ENCODE measurements at places on chromosomes 2 and 18.

- DNase-seq = no peak
These were observed 36.2 kb downstream of the ZAP70 start for GRCh38 chr2:97749581-97749980.

GRCh38 chr18:59952283-59953007 lies 52.6 kb downstream of the PMAIP1 start:
- DNase-seq = no peak

GRCh38 chr2:104752504-104752903 lies 101.4 kb upstream of the POU3F3 start:
- no peak for DNase-seq

GRCh38 chr18:11121443-11121849 lies 27.9 kb downstream of the PIEZO2 start:
- DNase-seq = no peak

DNA sequence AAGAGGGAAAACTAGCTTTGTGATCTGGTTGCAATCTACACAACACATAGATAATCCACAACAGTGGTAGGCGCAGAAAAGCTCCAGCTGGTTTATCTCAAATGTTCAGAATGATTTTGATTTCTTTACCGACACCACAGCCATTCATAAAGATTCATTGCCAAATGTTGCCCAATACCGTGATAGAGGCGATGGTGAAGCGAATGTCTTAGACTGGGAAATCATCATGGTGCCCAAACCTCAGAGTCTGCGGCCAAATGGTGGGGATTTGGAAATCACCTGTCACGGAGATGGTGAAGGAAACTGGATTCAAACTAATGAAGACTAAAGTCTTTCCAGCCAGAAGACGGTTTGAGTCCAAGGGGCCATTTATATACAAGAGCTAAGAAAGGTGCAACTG lies 48.5 kb upstream of the CCDC150 start:
- DNase-seq = no peak

DNA sequence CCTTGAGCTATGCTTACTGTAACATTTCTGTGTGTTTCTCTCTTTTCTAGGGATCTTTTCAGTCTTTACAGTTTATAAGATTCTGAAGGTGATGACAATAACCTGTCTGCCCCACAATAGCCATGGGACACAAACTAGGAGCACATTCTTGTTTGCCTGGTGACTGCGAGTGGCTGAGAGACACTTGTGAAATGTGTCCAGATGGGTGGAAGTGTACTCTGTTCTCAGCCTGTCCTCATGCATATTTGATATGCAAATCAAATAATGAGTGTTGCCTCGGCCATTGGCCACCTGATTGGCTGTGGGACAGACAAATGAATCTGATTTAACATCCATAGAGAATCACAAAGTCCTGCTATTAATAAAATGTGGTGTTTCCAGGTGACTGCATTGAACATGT lies 246.2 kb downstream of the HNMT start:
- DNase-seq = no peak

GRCh38 chr2:232421189-232421785 lies 14.6 kb downstream of the ALPG start:
- DNase-seq = no peak

- DNase-seq = no peak
These were observed 156.4 kb downstream of the SEPTIN10 start for GRCh38 chr2:109457366-109457765.

DNA sequence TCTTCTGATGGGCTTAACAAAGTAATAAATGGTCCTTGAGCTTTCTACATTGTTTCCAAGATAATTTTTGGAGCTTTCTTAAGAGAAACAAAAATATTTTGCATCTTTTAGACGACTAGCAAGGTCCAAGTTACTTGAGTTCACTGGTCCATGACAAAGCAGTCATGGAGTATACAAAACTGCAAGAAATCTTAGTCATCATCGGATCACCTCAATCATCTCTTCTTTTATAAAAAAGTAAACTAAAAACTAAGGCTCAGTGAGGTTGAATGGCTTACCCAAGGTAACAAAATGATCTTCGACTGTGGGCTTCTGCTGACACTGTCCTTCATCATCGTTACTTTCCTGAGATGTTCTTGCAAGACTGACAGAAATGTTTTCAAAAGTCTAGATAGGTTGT lies 11.9 kb downstream of the FIGN start:
- no peak for DNase-seq

- no peak for DNase-seq
These were observed 289.8 kb upstream of the UBE2E3 start for GRCh38 chr2:180690611-180691010.

DNA sequence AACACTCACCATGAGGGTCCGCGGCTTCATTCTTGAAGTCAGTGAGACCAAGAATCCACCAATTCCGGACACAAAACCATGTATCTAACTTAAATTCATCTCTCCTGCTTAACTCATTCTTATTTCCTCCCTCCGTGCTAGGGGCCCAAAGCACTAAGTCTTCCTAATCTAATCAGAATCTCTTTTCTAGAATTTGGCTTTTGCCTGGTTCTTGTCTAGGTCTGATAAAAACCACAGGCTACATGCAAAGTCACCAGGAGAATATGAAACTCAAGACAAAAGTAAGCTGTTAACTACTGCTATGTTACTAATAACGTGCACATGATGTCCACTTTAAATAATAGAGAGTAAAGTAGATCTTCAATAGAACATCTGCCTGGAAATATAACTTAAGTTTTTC lies 69.9 kb downstream of the TRIP12 start:
- DNase-seq = no peak

- no peak for DNase-seq
These were observed 55.0 kb downstream of the PLEKHM3 start for GRCh38 chr2:207970147-207970825.

DNA sequence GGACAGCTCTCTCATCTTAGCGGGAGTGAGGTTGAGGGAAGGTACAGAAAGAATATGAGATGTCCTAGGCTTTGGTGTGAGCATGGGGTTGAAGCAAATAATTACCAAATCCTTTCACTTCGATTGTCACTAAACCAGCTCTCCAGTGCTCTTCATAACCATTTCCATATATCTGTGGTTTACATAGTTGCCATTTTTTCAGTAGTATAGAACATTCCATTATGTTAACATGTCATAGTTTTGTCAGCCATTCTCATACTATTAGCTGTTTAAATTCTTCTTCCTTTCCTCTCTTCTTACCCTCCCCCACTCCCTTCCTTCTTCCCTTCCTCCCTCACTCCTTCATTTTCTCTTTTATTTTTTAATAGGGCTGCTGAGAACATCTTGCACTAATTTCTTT lies 205.9 kb downstream of the BABAM2 start:
- no peak for DNase-seq

- DNase-seq = no peak
These were observed 45.2 kb downstream of the EIF2AK3 start for GRCh38 chr2:88582030-88582429.

DNA sequence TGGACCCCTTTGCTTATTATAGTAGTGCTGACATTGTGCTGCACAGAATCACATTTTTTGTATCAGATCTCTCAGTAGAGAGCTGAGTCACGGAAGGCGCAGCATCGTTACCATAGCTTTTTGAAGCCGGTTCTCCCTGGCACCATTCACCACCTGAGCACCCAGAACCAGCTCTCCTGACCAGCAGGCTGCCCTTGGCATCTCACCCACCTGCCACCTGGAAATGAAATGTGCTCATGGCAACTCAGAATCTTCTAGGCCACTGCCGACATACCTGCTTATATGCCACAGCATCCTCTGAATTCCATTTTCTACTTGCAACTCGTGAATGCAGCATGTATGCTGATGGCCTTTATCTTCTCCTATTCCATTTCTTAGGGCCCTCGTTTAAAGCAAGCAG lies 62.7 kb downstream of the COA5 start:
- DNase-seq = no peak

GRCh38 chr2:121123268-121123667 lies 161.7 kb downstream of the TFCP2L1 start:
- DNase-seq = no peak

- no peak for DNase-seq
These were observed 39.5 kb downstream of the ACSL3 start for GRCh38 chr2:222900354-222900753.

GRCh38 chr2:239454507-239454906 lies 53.7 kb upstream of the HDAC4 start:
- no peak for DNase-seq

DNA sequence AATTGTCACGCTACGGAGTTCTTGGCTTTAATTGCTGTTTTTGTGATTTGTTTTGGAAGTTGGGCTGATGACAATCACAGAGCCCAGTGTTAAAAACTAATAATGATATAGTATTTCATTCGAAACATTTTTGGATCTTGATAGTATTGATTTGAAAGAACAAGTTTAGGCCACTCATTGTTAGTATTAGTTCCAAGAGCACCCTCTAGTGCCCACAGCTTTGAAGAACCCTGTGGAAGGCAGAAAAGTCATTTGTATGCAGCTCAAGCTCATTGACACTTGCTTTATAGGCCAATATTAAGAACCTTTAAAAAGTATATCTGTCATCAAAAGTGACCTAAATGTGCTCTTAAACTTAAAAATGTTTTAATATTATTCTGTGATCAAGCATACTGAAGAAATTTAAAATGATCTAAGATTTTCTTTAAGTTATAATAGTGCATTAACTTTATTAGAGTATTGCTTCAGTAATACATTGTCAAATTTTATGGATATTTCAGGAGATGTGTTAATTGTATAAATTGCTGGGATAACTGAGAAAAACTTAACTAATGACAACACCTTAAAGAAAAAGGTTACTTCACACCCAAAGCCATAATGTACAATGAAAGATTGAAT lies 191.0 kb downstream of the GRB14 start:
- peak; percentile 5 for DNase-seq

GRCh38 chr18:68394705-68395104 lies 320.2 kb downstream of the TMX3 start:
- DNase-seq = no peak

GRCh38 chr2:137193401-137193800 lies 428.1 kb downstream of the THSD7B start:
- no peak for DNase-seq

GRCh38 chr18:74139411-74139810 lies 8.2 kb downstream of the FBXO15 start:
- DNase-seq = no peak

DNA sequence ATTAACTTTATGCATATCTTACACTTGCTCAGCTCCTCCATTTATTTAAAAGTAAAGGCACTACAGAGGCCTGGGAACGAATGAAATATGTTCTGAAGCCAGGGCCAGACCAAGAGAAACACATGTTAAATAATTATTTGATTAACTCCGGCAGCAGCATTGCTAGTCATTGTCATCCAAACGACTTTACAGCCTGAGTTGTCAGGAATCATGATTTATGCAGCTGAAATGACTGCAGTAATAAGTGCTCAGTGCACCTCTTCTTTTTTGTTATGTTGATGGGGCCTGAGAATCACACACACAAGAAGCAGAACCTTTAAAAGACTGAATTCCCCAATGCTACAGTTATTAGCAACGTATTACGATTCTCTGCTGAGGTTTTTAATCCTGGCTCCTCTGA lies 58.9 kb downstream of the EPHA4 start:
- DNase-seq = no peak

DNA sequence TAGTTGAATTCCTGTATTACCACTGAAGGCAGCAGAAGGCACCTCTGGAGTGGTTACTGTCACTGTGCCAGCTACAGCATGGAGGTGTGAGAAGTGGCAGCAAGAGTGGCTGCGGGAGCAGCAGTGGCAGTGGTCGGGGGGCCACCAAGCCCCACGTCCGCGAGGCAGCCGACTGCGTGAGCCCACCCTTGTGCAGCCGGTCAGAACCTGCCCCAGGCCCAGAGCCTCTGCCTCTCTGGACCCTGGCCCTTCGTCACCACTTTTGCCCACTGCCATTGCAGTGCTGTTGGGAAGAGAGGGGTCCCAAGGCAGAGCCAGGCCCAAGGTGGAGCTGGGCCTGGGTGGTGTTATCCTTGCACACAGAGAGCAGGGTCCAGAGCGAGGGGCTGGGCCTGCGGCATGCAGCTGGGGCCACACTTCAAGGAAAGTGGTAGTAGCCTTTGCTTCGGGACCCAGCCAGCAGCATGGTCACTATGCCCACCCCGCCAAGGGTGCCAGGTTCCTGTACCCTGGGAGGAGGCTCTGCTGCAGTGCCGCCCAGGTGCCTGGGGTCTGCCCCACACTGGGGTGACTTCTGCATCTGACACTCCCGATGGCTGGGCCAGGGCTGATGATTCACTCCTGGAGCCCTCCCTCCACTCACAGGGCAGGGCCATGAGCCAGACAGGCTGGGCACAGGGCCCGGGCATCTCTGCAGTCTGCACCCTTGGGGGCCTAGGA lies 450.1 kb upstream of the LRATD1 start:
- DNase-seq = no peak

GRCh38 chr18:25456334-25457010 lies 104.5 kb upstream of the ZNF521 start:
- DNase-seq = no peak

GRCh38 chr2:166463640-166464039 lies 30.4 kb downstream of the SCN7A start:
- DNase-seq = no peak

DNA sequence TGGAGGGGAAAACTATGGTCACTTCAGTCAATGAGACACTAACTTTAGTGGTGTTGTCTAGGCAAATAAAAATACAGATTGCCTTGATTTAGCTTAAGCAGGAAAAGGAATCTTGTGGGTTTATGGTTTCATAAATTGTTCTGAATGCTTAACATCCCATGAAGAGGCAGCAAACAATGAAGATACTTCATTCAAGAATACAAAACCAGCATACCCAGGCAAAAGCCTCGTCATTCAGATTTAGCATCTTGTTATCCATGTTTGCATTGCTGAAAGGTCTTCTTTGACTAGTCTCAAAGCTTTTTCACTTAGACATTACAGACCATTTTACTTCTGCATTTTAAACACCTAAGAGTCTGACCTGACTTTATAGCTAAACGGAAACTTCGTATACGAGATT lies 272.7 kb upstream of the FSHR start:
- no peak for DNase-seq

- no peak for DNase-seq
These were observed 36.9 kb downstream of the MBP start for GRCh38 chr18:77095391-77096371.

DNA sequence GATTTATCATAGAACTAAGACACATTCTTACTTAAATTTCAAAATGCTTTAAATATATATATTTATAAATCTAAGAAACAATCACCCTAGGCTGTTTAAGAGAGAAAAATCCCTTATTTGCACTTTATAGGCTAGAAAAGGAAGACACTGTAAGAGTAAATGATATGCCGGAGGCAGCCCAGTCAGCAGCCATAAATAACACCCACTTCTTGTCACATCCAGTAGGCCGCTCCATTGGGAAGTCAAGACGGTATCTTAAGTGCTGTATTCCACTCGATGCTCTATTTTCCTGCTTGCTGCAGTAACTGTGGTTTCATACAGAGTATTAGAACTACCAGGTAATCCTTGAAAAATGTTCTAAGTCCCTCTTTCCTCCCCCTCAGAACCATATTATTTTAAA lies 57.9 kb downstream of the ABCA12 start:
- DNase-seq = no peak

DNA sequence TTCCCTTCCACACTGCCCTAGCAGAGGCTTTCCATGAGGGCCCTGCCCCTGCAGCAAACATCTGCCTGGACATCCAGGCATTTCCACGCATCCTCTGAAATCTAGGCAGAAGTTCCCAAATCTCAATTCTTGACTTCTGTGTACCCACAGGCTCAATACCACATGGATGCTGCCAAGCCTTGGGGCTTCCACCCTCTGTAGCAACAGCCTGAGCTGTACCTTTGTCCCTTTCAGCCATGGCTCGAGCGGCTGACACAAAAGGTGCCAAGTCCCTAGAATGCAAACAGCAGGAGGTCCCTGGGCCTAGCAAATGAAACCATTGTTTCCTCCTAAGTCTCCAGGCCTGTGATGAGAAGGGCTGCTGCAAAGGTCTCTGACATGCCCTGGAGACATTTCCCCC lies 744.5 kb upstream of the LINC00305 start:
- no peak for DNase-seq

All from left renal pelvis (tissue), 4 donors.